ENCODE measurements at places on chromosomes 12 and 14.

DNA sequence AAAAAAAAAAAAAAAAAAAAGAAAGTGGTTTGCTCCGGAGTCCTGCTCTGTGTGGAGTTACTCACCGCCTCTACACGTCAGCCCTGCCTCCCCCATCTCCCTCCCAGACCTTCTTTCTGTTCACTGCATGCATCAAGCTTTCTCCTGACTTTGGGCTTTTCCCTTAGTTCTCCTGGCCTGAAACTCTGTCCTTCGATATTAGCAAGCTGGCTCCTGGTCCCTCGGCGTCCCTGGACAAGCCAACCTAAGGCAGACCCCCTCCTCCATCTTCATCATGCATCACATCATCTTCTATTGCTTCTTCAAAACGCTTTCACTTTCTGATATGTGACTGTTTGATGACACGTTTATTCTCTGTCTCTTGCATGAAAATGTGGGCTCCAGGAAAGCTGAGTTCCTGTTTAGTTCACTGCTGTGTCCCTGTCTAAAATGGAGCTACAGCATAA is 40.6 kb downstream of the SLC15A4 start:
- no peak overlapping the region for H3K4me3 ChIP-seq
- no peaks in the 10 kb centered on the region for H3K36me3 ChIP-seq
- H3K4me1 ChIP-seq: peaks cover 4% of the 10 kb centered on the region

- no peaks in the 10 kb centered on the region for H3K36me3 ChIP-seq
- no peak overlapping the region for H3K27ac ChIP-seq
- DNase-seq: peak; percentile 47
- H3K4me1 ChIP-seq: no peaks in the 10 kb centered on the region
These were observed 8.0 kb downstream of the ASCL1 start for GRCh38 chr12:102965281-102966155.

DNA sequence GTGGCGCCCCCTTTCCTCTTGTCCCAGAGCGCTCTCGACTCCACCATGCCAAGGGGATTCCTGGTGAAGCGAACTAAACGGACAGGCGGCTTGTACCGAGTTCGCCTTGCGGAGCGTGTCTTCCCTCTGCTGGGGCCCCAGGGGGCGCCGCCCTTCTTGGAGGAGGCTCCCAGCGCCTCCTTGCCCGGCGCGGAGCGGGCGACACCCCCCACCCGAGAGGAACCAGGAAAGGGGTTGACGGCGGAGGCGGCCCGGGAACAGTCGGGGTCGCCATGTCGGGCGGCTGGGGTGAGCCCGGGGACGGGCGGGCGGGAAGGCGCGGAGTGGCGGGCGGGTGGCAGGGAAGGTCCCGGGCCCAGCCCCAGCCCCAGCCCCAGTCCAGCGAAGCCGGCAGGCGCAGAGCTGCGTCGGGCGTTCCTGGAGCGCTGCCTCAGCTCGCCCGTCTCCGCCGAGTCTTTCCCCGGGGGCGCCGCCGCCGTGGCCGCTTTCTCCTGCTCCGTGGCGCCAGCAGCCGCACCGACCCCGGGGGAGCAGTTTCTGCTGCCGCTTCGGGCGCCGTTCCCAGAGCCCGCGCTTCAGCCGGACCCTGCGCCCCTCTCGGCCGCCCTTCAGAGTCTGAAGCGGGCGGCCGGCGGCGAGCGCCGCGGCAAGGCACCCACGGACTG is 376 bp downstream of the INSM2 start:
- peaks cover 29% of the 10 kb centered on the region for H3K4me1 ChIP-seq
- DNase-seq: no peak

DNA sequence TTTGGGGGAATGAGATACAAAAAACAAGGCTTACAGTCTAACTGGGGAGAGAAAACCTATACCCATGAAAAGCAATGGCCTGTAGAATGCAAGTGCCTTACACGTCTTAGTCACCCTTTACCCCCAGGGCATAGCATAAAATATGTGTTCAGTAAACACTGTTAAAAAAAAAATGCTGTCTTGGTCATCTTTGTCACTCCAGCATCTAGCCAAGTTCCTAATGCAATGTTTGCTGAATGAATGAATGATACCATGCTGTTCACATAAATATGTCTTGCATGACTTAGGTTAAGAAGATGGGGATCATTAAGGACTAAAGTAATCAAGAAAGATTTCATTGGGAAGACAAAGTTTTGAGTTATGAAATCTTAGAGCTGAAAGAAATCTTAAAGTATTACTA is 38.5 kb downstream of the PPP2R5E start:
- H3K36me3 ChIP-seq: no peaks in the 10 kb centered on the region
- DNase-seq: no peak
- H3K27ac ChIP-seq: no peak overlapping the region
- no peak overlapping the region for H3K4me3 ChIP-seq

All from vagina (tissue), 2 donors.